ENCODE measurements at places on chromosomes 3 and 15.

GRCh38 chr15:25859838-25860645, 3.1 kb downstream of the ATP10A start:
- peak; percentile 12 for DNase-seq

GRCh38 chr3:58215317-58216025, 4.7 kb upstream of the DNASE1L3 start:
- no peak for DNase-seq

- no peak for DNase-seq
Observed at GRCh38 chr3:153513236-153513635, 351.2 kb downstream of the RAP2B start.

- no peak for DNase-seq
Observed at GRCh38 chr3:128070898-128071591, 18.8 kb downstream of the SEC61A1 start.

Data from T-helper 22 cell (primary cell).